ENCODE measurements at places on chromosomes 1 and 21. TPM values are rescaled to one million over a fixed set of nuclear protein-coding genes. Genes with fewer than 3 reads are reported as not detected.

The CA6 gene
- polyA plus RNA-seq: not detected

The OR2T35 gene
- not detected for polyA plus RNA-seq

The CLIC6 gene
- polyA plus RNA-seq: 0.03 TPM

The SLC2A5 gene
- 0.06 TPM for polyA plus RNA-seq

The OR2M2 gene
- not detected for polyA plus RNA-seq

The CDA gene
- polyA plus RNA-seq: 72.2 TPM

The WNT9A gene
- 1.6 TPM for polyA plus RNA-seq

The FCGR1A gene
- not detected for polyA plus RNA-seq

The SLAMF7 gene
- polyA plus RNA-seq: 3.1 TPM
